ENCODE measurements at places on chromosomes 12 and 14. TPM values are rescaled to one million over a fixed set of nuclear protein-coding genes. Genes with fewer than 3 reads are reported as not detected.

LPAR5 gene
- total RNA-seq = not detected

GYS2 gene
- not detected for total RNA-seq

DNA sequence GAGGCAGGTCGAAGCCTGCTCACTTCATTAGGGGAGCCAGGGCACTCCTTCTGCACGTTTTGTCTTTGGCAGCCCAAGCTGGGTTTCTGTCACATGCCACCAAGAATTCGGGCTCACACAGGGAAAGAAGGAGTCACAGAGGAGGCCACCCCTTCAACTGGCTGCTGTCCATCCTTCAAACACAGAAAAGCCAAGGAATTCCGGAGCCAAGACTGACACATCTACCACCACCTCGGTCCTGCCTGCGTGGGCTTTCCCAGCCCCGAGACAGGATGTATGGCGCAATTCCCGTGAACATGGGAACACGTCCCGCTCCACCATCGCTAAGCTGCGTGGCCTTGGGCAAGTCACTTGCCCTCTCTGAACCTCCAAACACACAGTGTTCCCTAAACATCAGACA, 70.4 kb downstream of the NCOR2 start:
- DNase-seq = no peak

- no peak for DNase-seq
Measured at GRCh38 chr14:99679543-99679942, 4.6 kb upstream of the CYP46A1 start.

DNA sequence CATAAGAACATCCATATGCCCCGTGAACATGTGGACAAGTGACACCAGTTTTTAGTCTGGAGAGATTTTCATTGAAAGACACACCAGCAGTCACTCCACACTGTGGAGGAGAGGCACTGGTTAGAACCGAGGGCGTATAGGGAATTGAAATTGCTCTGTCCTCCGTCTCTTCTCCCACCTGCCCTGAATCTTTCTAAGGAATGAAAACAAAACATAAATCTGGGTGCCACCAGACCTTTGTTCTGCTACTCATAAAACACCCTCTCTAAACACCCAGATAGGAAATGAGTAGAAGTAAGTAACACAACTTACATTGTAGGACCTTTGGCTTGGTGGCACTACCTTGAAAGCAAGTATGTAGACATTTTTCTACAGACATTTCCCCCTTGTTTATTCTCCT, 37.1 kb upstream of the STON2 start:
- no peak for DNase-seq

DNA sequence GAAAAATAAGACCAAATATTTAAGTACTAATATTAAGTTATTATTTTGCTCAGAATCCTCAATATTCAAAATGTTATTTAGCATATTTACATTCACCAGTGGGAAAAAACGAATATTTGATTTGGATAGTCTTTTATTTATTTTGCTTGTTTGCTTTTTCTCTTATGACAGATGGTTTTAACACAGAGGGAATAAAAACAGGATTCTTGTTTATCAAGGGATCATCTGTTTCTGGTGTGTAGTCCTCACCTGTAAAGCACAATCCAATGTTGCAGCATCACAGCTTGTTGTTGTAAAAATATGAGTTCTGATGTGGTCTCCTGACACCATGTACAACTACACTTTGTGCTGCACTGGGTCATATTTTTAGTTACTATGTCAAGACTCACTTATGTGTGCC, 103.9 kb downstream of the AVPR1A start:
- DNase-seq = no peak

GRCh38 chr14:83071888-83072501, 1538.3 kb upstream of the SEL1L start:
- DNase-seq = no peak

All from neural crest cell (in vitro differentiated cells).